T-cell (primary cell): ENCODE measurements at places on chromosomes 16 and 17. TPM values are rescaled to one million over a fixed set of nuclear protein-coding genes. Genes with fewer than 3 reads are reported as not detected.

CCL1 gene
- not detected for total RNA-seq

MYL11 gene
- not detected for total RNA-seq

ADAM11 gene
- total RNA-seq: 0.43 TPM

GALR2 gene
- not detected for total RNA-seq

TMEM219 gene
- total RNA-seq: 66.7 TPM

ARL6IP1 gene
- 108 TPM for total RNA-seq

DYNC1LI2 gene
- 82.5 TPM for total RNA-seq

IKZF3 gene
- total RNA-seq: 112 TPM

KCNJ16 gene
- not detected for total RNA-seq

TEDC2 gene
- total RNA-seq: 0.93 TPM

TMEM92 gene
- not detected for total RNA-seq

P2RX1 gene
- 2.6 TPM for total RNA-seq

METTL2A gene
- total RNA-seq: 15.3 TPM

DNA sequence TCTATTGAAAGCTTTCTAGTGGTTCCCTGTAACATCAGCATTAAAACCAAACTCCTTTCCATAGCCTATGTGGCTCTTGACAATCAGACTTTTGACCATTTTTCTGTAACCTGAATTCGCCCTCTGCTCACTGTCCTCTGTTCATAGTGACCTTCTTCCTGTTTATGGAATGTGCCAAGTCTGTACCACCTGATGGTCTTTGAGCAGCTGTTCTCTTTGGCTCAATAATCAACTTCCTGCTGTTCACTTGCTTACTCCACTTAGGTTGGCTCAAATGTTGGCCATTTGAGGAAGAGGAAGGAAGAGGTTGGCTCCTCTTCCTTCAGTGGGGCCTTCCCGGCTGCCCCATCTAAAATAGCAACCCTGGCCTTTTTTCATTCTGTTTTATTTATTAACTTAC is 251.5 kb downstream of the CA10 start:
- DNase-seq: no peak
- H3K4me3 ChIP-seq: no peak overlapping the region
- H3K27me3 ChIP-seq: no peaks in the 10 kb centered on the region
- H3K36me3 ChIP-seq: no peaks in the 10 kb centered on the region
- no peaks in the 10 kb centered on the region for H3K4me1 ChIP-seq

DNA sequence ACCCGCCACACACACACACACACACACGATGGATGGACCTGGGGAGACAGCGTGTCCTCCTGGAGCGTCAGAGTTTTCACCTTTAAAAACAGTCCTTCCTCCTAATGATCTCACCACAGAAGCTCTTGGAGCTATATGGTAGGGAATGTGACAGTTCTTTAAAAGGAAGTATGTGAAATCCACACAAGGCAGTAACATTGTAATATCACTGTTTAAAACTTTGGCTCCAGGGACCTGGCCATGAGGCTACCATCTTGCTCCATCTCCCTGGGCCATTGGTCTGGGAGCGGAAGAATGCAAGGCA is 302.4 kb downstream of the SOX9 start:
- H3K36me3 ChIP-seq: no peaks in the 10 kb centered on the region
- H3K27me3 ChIP-seq: peaks cover 24% of the 10 kb centered on the region
- no peak overlapping the region for H3K27ac ChIP-seq
- no peak for DNase-seq

DNA sequence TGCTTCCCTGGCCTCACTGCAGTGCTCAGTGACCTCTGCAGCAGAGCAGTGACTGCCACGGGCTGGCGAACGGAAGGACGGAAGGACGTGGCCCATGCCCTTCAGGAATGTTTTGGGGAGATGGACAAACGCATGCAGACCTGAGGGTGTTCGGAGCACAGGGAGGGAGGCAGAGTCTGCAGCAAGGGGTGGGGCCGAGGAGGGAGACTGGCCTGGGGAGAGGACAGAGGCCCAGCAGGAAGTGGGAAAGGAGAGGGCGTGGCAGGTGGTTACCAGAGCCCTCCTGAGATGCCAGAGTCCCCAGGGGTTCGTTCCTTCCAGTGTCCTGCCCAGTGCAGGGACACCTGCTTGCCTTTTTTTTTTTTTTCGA is 21.9 kb downstream of the ADORA2B start:
- H3K27me3 ChIP-seq: no peaks in the 10 kb centered on the region
- no peaks in the 10 kb centered on the region for H3K36me3 ChIP-seq
- H3K4me3 ChIP-seq: peak overlapping the region; percentile 25

DNA sequence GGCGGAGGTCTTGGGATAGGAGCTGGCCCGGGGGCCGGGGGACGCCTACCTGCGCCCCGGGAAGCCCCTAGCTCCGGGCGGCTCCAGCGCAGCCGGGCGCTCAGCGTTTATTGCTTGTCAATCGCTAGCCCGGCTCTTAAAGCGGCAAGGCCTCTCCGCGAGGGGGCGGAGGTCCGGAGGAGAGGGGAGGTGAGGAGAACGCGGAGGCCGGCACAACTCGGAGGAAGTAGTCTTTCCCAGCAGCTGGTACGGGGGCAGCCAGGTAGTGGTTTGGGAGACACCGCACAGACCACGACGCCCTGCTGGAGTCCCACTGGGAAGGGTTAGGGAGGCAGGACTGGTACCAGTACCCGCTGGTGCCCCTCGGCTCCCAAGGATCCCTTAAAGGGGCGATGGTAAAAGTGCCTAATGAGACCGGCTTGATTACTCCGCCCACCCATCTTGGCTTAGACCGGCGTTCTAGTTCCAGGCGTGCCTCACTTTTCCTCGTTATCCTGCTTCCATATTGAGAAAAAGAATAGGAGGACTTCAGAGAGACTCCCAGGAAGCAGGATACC is at the start of gene MPP2:
TSS of gene MPP2 (minus strand) at position 112 of the 557 bp plus-strand sequence. CDS start 3,076 bp downstream, outside the sequence.
- H3K4me1 ChIP-seq: peaks cover 28% of the 10 kb centered on the region
- H3K27ac ChIP-seq: peak within 1 kb of the TSS; percentile 69
- no peaks in the 10 kb centered on the region for H3K36me3 ChIP-seq
- H3K4me3 ChIP-seq: peak within 1 kb of the TSS; percentile 82
- DNase-seq: peak; percentile 53

DNA sequence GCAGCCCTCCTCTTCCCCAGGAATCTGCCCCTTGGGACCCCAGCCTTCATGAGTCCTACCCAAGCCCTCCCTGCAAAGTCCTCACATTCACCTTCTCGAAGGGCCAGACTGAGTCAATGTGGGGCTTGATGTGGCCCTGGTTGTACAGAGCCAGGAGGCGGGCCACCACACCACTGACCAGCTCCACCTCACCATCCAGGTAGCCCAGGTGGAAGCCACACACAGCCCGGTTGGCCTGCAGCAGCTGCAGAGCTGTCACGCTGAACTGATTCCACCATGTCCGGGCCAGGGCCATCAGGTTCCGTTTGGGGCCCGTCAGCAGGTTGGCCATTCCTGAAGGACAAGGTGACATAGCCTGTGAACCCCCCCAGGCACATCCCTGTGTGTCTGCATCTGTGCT is 6.0 kb downstream of the VAT1 start:
- H3K4me1 ChIP-seq: peaks cover 6% of the 10 kb centered on the region
- H3K27ac ChIP-seq: no peak overlapping the region
- H3K4me3 ChIP-seq: no peak overlapping the region
- no peaks in the 10 kb centered on the region for H3K36me3 ChIP-seq

GRCh38 chr17:14019186-14019956 is 49.9 kb upstream of the COX10 start:
- H3K27ac ChIP-seq: no peak overlapping the region
- H3K27me3 ChIP-seq: no peaks in the 10 kb centered on the region
- no peaks in the 10 kb centered on the region for H3K36me3 ChIP-seq

DNA sequence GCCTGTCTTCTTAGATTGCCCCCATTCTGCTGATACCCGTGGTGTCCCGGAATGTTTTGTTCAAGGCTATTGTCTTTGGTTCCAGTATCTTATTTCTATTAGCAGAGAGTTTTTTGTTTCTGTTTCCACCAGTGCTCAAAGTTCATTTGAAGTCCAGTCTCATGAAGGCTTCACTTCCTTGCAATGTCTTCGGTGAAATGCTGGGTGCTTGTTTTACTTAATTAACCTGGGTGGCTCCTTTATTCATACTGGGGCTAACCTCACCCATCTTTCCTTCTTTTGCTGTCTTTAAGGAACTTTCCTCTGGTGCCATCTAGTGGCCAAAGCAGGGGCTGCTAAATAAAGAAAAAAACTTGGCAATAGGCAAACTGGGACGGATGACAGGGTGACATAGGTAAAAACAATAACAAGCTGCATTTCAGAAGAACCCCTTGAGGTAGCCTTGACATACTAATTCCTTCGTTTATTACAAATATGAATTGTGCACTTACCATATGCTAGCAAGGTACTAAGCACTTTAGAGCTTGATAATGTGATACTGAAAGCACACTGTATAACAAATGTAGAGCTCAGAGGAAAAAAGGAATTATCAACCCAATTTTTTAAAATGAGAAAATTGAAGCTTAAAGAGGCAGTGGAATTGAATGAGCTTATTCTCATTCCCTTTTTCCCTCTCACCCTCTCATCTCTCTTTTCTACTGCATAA is 2.8 kb upstream of the SMIM36 start:
- H3K27me3 ChIP-seq: no peaks in the 10 kb centered on the region
- H3K4me3 ChIP-seq: no peak overlapping the region

DNA sequence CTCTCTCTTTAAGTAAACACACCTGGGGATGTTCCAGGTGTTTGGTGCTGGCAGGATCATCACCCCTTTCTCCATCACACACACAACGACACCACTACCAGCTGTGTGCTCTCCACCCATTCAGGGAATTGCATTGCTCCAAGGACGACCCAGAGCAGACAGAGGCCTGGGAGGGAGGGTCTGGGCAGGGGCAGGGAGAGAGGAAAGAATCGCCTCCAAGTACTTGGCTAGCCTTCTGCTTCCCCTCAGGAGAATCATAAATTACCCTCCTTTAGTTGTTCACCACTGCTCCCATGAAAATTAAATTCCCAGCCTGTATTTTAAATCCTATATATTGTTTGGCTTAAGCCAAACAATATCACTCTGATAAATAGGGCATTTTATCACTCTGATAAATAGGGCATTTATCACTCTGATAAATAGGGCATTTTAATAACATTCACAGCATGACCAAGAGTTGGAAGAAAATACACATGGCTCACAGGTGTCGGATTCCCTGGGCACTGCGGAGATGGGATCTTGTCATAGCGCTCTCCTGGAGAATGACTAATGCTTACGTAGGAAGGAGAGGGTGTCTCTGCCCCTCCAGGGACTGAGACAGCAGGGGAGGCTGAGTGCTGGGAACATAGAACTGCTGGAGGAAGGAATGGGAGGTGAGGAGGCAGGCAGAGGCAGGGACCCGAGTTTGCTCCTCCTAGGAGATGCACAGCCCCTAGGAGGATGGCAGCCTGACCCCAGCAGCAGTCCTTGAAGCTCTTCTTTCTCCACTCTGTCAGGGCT is 673.6 kb downstream of the HS3ST4 start:
- no peaks in the 10 kb centered on the region for H3K4me1 ChIP-seq
- H3K4me3 ChIP-seq: no peak overlapping the region
- no peak for DNase-seq
- no peaks in the 10 kb centered on the region for H3K27me3 ChIP-seq

DNA sequence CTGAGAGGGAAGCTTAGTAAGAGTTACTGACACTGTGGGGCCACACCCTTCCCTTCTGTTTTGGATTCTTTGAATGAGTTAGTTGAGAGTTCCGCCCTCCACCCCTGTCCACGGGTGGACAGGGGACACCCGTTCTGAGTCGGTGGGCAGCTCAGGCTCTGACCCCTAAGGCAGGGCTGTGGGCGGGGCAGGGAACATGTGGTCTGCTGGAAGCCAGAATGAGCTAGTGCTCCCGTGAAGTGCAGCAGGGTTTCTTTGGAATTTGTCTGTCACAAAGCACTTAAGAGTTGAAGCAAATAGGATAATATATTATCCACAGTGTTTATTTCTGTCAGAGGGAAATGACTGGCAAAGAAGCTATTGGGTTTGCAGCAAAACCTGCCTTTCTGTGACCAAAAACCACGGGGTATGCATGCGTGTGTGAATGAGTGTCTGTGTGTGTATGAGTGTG is 90.1 kb downstream of the CLEC16A start:
- H3K36me3 ChIP-seq: peaks cover 56% of the 10 kb centered on the region
- H3K4me1 ChIP-seq: no peaks in the 10 kb centered on the region
- H3K27me3 ChIP-seq: no peaks in the 10 kb centered on the region
- H3K4me3 ChIP-seq: no peak overlapping the region
- no peak for DNase-seq

- no peaks in the 10 kb centered on the region for H3K36me3 ChIP-seq
- no peaks in the 10 kb centered on the region for H3K27me3 ChIP-seq
- no peak overlapping the region for H3K4me3 ChIP-seq
- DNase-seq: no peak
Observed at GRCh38 chr16:61233713-61234112, 802.5 kb downstream of the CDH8 start.

- H3K4me1 ChIP-seq: peaks cover 13% of the 10 kb centered on the region
- H3K36me3 ChIP-seq: peaks cover 21% of the 10 kb centered on the region
- peak; percentile 66 for DNase-seq
- H3K4me3 ChIP-seq: peak overlapping the region; percentile 39
Observed at GRCh38 chr17:75487351-75488070, 27.8 kb downstream of the CASKIN2 start.

GRCh38 chr16:11461595-11461990 is 116.3 kb downstream of the RMI2 start:
- H3K4me1 ChIP-seq: no peaks in the 10 kb centered on the region
- peaks cover 3% of the 10 kb centered on the region for H3K36me3 ChIP-seq
- no peak overlapping the region for H3K4me3 ChIP-seq
- no peak overlapping the region for H3K27ac ChIP-seq
- no peak for DNase-seq

- H3K36me3 ChIP-seq: no peaks in the 10 kb centered on the region
- peaks cover 21% of the 10 kb centered on the region for H3K27me3 ChIP-seq
- no peaks in the 10 kb centered on the region for H3K4me1 ChIP-seq
Observed at GRCh38 chr17:40697297-40697696, 6.3 kb downstream of the KRT24 start.

DNA sequence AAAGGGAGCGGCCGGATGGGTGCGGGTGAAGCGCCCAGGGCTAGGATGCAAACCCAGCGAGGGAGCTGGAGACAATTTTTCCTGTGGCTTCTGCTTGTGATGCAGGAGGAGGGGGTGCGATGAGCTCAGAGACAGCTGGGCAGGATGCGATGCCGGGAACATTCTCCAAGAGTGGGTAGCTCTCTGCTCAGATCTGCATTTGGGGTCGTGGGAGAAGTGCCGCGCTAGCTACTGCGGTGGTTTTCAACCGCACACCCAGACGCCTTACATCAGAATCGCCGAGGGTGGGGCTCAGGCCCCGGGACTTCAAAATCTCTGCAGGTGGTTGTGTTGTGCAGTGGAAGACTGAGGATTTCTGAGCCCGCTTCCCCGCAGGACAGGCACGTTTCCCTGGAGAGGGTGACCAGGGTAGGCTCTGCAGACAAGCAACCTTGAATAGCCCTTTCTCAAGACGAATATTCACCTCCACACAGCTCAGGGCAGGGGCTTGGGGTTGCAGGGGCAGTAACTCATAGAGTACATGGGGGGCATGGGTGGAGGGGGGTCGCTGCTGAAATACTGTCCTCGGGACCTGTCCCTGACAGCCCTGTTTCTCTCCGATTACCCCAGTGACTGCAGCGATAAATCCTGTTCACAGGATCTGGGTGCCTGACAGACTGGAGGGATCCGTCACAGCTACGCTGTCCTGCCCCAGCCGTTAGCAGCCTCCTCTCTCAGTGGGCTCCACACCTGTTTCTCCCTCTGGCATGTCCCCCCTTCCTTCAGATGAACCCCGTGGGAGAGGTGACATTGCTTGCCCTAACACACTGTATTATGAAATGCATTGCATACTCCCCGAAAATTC is 63.3 kb downstream of the HAPSTR1 start:
- H3K4me1 ChIP-seq: no peaks in the 10 kb centered on the region
- H3K4me3 ChIP-seq: no peak overlapping the region
- no peak overlapping the region for H3K27ac ChIP-seq
- no peak for DNase-seq
- no peaks in the 10 kb centered on the region for H3K36me3 ChIP-seq
- H3K27me3 ChIP-seq: peaks cover 4% of the 10 kb centered on the region

- H3K4me1 ChIP-seq: no peaks in the 10 kb centered on the region
- H3K36me3 ChIP-seq: no peaks in the 10 kb centered on the region
- no peak for DNase-seq
- no peak overlapping the region for H3K27ac ChIP-seq
- H3K4me3 ChIP-seq: no peak overlapping the region
Observed at GRCh38 chr17:55436224-55437158, 14.9 kb upstream of the MMD start.
